Epithelial cell of proximal tubule (primary cell): ENCODE measurements at places on chromosomes 6 and 20.

- DNase-seq = no peak
These were observed 15.7 kb upstream of the CST7 start for GRCh38 chr20:24933266-24933908.

- no peak for DNase-seq
These were observed 11.7 kb downstream of the SOD2 start for GRCh38 chr6:159681191-159681880.

DNA sequence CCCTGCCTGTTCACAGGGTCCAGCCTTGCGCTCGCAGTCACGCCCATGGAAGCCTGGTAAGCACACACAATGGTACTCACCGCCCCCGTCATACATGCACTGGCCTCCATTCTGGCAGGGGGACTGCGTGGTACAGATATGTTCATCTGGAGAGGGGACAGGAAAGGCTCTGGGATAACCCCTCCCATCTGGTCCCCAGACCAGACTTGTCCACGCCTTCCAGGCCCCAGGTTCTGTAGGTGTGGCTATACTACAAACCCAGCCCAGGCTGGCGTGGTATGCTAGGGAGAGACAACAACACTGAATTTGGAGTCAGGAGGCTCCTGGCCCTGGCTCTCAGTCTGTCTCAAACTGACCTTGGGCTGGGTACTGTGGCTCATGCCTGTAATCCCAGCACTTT, 3.4 kb downstream of the DLK2 start:
- no peak for DNase-seq

- no peak for DNase-seq
These were observed 126.5 kb downstream of the TSHZ2 start for GRCh38 chr20:53098621-53099020.

DNA sequence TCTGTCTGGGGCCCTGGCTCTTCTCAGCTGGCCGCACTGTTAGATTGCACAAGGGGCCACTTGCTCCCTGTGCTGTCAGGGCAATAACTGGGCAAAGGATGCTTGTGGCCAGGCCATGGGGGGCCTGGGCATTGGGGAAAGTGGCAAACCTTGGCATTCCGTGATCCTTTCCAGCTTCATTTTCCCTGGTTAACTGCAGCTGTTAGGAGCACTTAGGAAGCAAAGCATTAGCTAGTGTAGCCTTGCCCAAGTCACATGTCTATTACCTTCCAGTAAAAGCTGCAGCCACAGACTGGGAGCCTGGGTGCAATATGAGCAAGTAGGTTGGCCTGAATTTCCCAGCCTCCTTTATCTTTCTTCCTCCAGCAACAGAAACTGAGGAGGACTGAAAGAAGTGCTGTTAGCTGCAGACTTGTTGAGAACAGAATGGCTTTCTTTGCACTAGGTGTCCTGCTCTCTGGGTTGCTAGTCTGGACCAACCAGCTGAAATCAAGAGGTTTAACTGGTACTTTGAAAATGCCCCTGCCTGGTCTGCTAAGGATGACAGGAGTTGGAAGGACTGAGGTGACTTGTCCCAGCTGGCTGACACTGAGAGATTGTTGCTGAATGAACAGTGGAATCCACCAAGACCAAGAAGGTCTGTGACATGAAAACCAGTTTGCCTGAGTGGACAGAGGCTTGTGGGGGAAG, 312.3 kb upstream of the SUPT3H start:
- no peak for DNase-seq

GRCh38 chr6:110287462-110288341, 70.4 kb downstream of the METTL24 start:
- DNase-seq = no peak

DNA sequence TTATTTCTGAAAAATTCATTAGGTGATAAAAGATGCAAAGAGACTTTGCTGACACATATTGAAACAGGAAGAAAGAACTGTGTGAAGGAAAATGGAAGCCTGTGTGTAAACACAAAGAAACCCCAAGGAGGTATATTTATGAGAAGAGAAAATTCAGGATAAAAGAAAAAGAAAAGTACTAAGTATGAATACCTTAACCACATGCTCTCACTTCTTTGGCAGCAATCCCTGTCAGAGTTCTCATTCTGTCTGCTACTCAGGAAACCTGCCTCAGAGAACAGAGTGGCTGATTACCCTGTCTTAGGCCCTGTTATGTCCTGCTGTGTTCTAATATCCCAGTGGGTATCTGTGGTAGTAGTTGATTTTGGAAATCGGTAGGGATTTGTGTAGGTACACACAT, 457.9 kb downstream of the TBC1D32 start:
- no peak for DNase-seq

DNA sequence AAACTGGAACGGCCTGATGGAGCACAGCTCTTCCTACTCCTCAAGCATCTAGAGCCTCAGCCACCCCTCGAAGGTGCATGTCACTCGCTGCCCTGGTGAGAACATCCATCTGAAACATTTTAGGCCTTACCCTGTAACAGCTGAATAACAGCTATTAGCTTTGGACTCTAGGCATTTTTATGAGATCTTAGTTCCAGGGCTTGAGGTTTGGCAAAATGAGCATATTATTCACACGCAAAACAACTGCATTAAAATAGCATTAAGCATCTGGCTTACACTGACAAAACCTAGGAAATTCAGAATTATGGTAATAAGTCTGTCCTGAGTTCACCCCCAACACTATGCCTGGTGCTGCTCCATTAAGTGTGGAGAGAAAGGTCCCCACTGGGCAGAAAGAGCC, 56.1 kb downstream of the ADAT2 start:
- DNase-seq = no peak

DNA sequence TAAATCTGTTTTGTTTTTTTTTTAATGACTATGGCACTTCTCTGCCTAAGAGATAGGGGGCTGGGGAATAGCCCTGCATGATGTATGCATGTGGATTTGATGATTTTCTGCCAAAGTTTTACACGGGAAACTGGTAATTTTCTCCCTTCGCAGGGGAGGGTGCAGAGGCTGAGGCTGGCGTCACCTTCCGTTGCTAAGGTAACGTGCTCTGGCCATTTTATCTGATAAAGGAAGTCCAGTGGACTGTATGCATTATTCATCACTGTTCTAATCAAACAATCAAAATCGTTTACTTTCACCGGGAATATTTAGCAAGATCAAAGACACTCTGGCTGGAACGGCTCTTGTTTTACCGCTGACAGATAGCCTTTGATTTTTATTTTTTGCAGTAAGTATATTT, 789 bp downstream of the PHACTR1 start:
- DNase-seq = no peak

DNA sequence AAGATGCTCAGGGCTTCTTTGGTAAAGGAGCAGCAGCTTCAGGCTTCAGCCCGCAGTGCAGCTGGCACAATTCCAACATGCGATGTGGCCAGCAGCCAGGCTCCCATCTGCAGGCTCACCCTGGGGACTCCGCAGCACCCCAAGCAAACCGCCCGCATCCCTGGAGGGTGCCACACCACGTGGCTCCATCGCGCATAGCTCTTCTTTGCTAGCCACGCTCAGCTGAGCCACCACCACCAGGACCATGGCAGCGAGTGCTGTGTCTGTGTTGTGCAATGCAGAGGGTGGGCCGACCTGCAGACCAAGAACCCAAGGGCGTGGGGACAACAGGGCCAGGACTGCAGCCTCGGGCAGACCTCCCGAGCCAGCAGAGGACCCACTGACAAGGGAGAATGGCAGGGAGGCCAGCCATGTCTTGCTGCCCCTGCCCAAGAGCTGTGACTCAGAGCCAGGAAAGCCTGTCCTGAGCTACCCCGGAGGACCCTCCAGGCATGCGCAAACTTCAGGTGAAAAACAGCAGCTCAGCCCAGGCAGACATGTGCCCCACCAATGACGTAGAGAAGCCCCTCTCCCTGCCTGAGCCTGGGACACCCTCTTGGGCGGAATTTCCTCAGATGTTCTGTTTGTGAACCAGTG, 87.8 kb downstream of the GINS1 start:
- no peak for DNase-seq

DNA sequence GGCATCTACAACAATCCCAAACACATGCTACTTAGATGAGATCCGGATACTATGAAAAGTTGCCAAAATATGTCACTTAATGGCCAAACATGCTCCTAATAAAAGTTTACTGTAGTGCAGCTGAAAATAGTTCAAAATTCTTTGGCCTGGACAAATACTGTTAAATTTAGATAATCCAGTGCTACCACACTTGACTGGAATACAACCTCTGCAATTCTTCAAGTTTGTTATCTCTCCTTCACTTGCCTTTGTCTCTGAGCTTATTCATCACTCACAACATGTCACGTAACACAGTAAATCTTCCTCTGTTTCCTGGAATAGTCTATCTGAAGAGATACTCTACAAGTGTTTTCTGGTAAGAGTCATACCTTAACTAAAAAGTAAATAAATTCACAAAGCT, 10.5 kb upstream of the PLN start:
- DNase-seq = no peak

DNA sequence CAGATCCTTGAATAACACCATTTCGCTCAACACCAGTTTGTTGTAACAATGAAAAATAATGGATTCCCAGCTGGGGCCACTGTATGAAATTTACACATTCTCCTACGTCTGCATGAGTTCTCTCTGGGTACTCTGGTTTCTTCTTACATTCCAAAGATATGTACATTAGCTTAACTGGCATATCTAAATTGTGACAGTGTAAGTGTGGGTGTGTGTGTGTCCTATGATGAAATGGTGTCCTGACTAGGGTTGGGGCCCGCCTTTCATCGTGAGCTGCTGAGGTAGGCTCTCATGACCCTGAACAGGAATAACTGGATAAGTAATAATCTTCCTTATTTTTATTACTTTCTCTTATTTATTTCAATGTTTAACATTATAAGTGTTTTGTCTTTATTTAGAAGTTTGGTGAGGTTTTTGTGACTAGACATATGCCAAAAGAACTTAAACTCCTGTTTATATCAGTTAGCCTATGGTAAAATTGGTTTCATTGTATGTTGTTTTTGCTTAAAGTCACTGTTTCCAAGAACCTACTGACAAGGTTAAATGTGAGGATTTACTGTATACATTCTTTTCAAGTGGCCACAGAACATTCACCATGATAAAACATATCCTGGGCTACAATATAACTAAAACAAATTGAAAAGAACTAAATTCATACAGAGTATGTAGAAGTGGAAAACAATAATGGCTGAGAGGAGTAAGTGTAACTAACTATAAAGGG, 42.4 kb downstream of the RBL1 start:
- DNase-seq = no peak

DNA sequence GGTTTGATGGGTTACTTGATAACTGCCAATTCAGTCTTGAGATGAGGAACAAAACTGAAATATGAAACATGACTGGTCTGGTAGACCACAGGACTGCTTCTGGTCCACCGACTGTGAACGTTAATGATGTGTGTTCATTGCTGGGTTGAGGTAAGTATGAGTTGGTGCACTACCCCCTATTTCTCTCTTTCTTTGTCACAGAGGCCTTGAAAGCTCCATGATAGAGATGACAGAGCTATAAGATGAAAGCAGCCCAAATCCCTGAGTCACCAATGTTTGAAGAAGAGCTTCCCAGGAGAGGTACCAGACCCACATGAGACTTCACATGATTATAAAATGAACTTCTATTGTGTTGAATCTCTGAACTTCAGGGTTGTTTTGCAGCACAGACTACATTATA, 555.5 kb downstream of the PTPRT start:
- DNase-seq = no peak

GRCh38 chr6:7974938-7975763, 64.6 kb upstream of the TXNDC5 start:
- DNase-seq = peak; percentile 50

DNA sequence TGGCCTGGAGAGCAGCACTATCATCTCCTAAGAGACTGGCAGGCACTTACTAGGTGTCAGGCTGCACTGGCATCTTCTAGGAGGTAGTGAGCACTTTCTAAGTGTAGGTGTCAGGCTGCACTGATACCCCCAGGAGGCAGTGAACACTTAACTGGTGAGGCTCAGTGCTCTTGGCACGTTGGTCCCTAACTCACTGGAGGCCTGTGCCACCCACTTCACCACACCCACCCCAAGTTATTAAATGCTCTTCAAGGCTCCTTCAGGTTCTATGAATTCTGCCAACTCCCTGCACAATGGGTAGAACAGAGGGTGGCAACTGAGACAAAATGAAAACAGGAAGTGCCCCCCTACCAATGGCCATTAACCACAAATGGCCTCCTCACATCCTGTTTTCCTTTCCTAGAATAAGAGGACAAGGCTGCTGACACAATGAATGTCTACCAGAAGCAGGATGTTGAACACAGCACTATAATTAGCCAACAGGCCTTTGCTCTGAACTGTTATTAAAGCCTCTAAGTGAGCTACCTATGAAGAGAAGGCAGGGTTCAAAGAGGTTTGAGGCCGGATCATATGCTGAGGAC, 29.4 kb downstream of the NCOA5 start:
- DNase-seq = no peak

- DNase-seq = no peak
These were observed 144.6 kb downstream of the UST start for GRCh38 chr6:148891405-148891783.

- DNase-seq = no peak
These were observed 72.9 kb upstream of the MYL9 start for GRCh38 chr20:36468149-36469000.

DNA sequence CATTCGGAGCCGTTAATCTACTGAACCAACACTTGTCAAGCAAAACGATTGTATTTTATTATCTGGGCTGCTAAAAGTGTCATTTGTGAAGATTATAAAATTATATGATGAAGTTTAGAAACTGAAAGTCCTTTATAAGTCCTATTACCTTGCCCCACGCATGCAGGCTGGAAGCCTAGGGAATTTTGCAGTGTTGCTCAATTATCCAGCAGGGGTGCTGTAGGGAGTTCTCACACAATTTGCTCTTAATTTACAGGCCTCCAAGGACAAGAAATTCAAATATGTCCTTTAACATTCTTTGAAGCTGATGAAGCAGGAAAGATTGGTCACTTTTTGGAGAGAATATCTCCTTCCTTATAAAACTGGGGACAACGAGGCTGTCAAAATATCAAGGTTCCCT, 368.9 kb downstream of the LMBRD1 start:
- no peak for DNase-seq

DNA sequence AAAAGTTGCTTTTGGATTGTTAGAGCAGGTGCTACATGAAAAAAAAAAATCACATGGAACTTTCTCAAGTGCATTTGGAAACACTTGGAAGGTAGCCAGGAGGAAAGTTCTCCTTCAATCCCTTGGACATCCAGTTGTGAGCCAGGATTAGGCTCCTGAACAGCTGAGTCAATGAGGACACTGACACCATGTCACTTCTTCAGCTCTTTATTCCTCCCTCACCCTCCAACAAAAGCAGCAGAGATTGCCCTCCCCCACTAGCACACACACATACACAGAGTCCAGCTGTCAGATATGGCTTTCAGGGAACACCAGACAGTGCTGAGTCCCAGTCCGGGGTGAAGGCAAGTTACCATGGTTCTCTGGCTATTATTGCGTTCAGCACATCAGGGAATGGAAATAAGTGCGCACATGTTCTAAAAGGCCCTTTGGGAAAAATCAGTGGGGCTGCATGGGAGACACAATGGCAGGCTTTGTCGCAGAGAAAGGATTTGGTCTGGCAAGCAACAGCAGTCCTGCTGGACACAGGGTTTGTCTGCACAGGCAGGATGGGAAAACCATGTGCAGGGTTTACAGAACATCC, 124.7 kb upstream of the MARCKS start:
- DNase-seq = no peak
